ENCODE measurements at places on chromosomes 6 and 20. TPM values are rescaled to one million over a fixed set of nuclear protein-coding genes. Genes with fewer than 3 reads are reported as not detected.
A peak's percentile ranks its signal among the peaks of the same experiment; 100 is the strongest.

- no peak overlapping the region for H3K27ac ChIP-seq
- no peak overlapping the region for H3K4me3 ChIP-seq
- H3K27me3 ChIP-seq, result no peaks in the 10 kb centered on the region
- H3K36me3 ChIP-seq, result no peaks in the 10 kb centered on the region
- peaks cover 3% of the 10 kb centered on the region for H3K4me1 ChIP-seq
Observed at GRCh38 chr6:137736911-137737310, 130.1 kb upstream of the TNFAIP3 start.

PACRG gene
- total RNA-seq, result 1.8 TPM

RIPOR3 gene
- 5.0 TPM for total RNA-seq

- no peaks in the 10 kb centered on the region for H3K27me3 ChIP-seq
- H3K27ac ChIP-seq, result no peak overlapping the region
- H3K4me3 ChIP-seq, result no peak overlapping the region
- H3K36me3 ChIP-seq, result peaks cover 6% of the 10 kb centered on the region
- no peak for DNase-seq
Observed at GRCh38 chr6:31419842-31420241, 16.4 kb downstream of the MICA start.

GRCh38 chr20:20450521-20450920 is 82.6 kb downstream of the INSM1 start:
- no peak overlapping the region for H3K27ac ChIP-seq
- no peaks in the 10 kb centered on the region for H3K27me3 ChIP-seq
- no peak overlapping the region for H3K4me3 ChIP-seq
- H3K36me3 ChIP-seq, result no peaks in the 10 kb centered on the region
- H3K4me1 ChIP-seq, result peaks cover 11% of the 10 kb centered on the region
- peak; percentile 43 for DNase-seq

CST2 gene
- not detected for total RNA-seq

DNA sequence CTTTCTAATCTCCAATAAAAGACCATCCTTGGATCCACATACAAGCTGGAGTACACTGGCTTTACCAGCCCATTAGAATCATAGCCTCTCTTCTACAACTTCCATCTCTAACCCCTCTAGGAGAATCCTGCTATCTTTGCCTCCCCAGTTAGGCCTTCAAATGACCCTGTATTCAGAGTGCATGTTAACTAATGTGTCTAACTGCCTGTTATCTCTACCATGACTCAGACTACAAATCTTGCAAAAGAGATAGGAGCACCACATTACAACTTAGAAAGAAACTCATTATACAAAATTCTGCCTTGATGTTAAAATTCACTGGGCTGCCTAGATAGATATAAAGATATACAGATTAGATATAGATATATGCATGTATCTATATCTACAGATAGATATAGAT is 28.2 kb downstream of the GPR63 start:
- no peaks in the 10 kb centered on the region for H3K36me3 ChIP-seq
- no peak for DNase-seq
- H3K4me1 ChIP-seq, result no peaks in the 10 kb centered on the region
- H3K27me3 ChIP-seq, result no peaks in the 10 kb centered on the region

SMLR1 gene
- not detected for total RNA-seq

GRCh38 chr6:50819466-50819903 is 814 bp downstream of the TFAP2B start:
- peaks cover 11% of the 10 kb centered on the region for H3K4me1 ChIP-seq
- DNase-seq, result peak; percentile 26
- no peaks in the 10 kb centered on the region for H3K36me3 ChIP-seq
- H3K4me3 ChIP-seq, result peak overlapping the region; percentile 10

DNA sequence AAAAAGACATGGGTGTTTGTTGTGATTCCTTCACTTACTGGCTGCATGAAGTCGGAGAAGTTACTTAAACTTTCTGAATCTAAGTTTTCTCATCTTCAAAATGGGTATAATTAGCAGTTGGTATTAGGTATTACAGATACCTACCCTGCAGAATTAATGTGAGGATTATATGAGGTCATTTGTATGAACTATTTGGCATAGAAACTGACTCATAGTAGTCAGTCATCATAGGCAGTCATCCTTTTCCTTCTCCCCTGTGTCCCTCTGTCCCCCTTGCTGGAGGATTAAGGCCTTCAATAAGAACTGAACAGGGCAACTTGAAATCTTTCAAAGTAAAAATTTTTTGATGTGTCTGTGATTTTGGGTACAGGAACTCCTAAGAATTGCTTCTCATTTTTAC is 26.3 kb downstream of the RALGAPB start:
- H3K27me3 ChIP-seq, result no peaks in the 10 kb centered on the region
- no peak overlapping the region for H3K4me3 ChIP-seq
- H3K4me1 ChIP-seq, result no peaks in the 10 kb centered on the region
- DNase-seq, result no peak
- peaks cover 58% of the 10 kb centered on the region for H3K36me3 ChIP-seq

GRCh38 chr6:132973514-132973993 is 159.2 kb downstream of the RPS12 start:
- no peaks in the 10 kb centered on the region for H3K36me3 ChIP-seq
- H3K4me3 ChIP-seq, result no peak overlapping the region
- H3K4me1 ChIP-seq, result peaks cover 4% of the 10 kb centered on the region
- DNase-seq, result no peak

DNA sequence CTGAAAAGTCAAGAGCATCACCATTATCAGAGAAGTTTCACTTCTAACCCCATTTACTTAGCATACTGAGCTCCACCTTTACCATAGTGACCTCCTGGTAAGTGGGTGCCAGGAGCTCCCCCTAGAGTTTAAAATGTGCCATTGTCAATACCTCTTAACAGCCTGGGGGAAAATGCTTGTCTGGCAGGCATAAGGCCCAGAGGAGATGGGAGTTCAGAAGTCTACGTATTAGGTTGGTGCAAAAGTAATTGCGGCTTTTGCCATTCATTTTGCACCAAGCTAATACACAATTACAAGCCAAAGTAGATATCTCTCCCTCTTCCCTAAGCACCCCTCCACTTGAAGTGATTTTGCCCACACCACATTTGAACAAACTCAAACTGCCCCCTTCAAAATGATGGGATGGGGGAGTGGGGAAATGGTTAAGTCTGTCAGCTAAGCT is 919.0 kb downstream of the KIF16B start:
- H3K27me3 ChIP-seq, result no peaks in the 10 kb centered on the region
- DNase-seq, result peak; percentile 23
- no peak overlapping the region for H3K4me3 ChIP-seq
- H3K36me3 ChIP-seq, result no peaks in the 10 kb centered on the region
- H3K4me1 ChIP-seq, result peaks cover 5% of the 10 kb centered on the region
- no peak overlapping the region for H3K27ac ChIP-seq

GJE1 gene
- not detected for total RNA-seq

- H3K4me3 ChIP-seq, result no peak overlapping the region
- no peaks in the 10 kb centered on the region for H3K27me3 ChIP-seq
- no peak for DNase-seq
- no peaks in the 10 kb centered on the region for H3K4me1 ChIP-seq
- H3K27ac ChIP-seq, result no peak overlapping the region
Observed at GRCh38 chr6:106305740-106306139, 19.8 kb downstream of the ATG5 start.

MAS1 gene
- total RNA-seq, result 0.09 TPM

ANKRD66 gene
- 0.66 TPM for total RNA-seq

GRCh38 chr20:56244259-56244658 is 4.3 kb upstream of the MC3R start:
- no peak overlapping the region for H3K27ac ChIP-seq
- H3K4me3 ChIP-seq, result no peak overlapping the region
- H3K4me1 ChIP-seq, result no peaks in the 10 kb centered on the region
- DNase-seq, result no peak
- H3K27me3 ChIP-seq, result no peaks in the 10 kb centered on the region

DNA sequence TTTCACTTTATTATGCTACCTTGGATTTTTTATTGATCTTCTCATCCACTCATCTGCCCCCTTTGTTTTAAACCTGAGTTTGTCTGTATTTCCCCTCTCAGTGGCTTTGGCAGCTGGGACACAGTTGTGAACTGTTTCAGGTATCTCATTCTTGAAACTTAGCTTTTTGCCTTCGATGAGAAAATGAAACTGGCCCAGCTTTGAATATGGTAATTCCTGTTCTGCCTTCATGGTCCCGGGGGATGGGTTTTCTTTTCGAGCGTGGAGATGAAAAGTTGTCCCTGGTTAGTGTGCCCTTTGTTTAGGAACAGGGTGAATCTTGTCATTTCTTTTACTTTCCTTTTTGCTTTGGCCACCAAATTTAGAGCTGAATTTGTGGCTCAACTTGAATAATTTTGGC is 25.6 kb downstream of the DHX35 start:
- no peak overlapping the region for H3K4me3 ChIP-seq
- peaks cover 8% of the 10 kb centered on the region for H3K36me3 ChIP-seq
- H3K4me1 ChIP-seq, result no peaks in the 10 kb centered on the region
- H3K27ac ChIP-seq, result no peak overlapping the region
- DNase-seq, result no peak

NHLRC1 gene
- 2.5 TPM for total RNA-seq

GRCh38 chr6:33592280-33592594 is 12.2 kb upstream of the BAK1 start:
- H3K4me3 ChIP-seq, result no peak overlapping the region
- H3K27ac ChIP-seq, result no peak overlapping the region
- no peak for DNase-seq
- peaks cover 39% of the 10 kb centered on the region for H3K4me1 ChIP-seq

DNA sequence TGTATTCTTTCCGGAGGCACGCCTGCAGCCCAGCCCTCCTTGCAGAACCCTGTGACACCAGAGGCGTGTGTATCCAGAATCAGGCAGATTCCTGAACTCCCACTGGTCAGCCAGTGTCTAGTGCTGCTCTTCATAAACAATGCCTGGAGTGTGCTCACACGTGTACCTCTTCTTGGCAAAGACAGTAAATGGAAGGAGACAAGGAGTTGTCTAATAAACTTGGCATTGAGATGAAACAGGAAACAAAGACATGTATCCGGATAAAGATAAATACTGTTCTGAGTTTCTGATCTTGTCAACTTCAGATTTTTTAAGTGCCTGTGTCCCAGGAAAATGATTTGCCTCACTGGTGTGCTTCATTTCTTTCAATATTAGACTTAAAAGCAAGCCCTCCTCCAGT is 1.7 kb downstream of the RPS6KA2 start:
- H3K27ac ChIP-seq, result no peak overlapping the region
- no peak overlapping the region for H3K4me3 ChIP-seq
- no peaks in the 10 kb centered on the region for H3K36me3 ChIP-seq
- peak; percentile 35 for DNase-seq
- peaks cover 30% of the 10 kb centered on the region for H3K4me1 ChIP-seq
- peaks cover 8% of the 10 kb centered on the region for H3K27me3 ChIP-seq

SLC22A23 gene
- 1.1 TPM for total RNA-seq

DNA sequence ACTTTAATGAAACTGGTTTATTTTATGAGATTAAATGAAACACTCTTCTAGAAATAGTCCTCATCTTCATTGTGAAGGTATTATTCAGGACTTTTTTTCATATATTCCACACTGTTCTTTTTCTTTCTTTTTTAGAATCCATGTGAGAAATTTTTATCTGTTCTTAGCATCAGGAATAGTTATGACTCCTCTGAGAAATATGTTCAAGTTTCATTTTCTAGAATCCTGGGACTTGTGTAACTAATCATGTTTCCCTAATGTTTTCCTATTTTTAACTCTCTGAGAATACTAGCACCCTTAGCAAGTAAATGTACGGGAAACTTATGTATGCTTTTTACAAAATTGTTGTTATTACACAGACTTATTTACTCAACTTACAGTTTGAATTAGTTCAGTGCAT is 407.8 kb downstream of the CBLN4 start:
- no peaks in the 10 kb centered on the region for H3K4me1 ChIP-seq
- no peak for DNase-seq
- H3K36me3 ChIP-seq, result no peaks in the 10 kb centered on the region
- no peak overlapping the region for H3K27ac ChIP-seq
- no peaks in the 10 kb centered on the region for H3K27me3 ChIP-seq

- no peaks in the 10 kb centered on the region for H3K4me1 ChIP-seq
- H3K27me3 ChIP-seq, result peaks cover 8% of the 10 kb centered on the region
- no peak overlapping the region for H3K27ac ChIP-seq
- peak; percentile 39 for DNase-seq
Observed at GRCh38 chr6:159137676-159138075, 31.5 kb upstream of the FNDC1 start.

EYA4 gene
- 28.8 TPM for total RNA-seq

- H3K4me1 ChIP-seq, result no peaks in the 10 kb centered on the region
- no peak overlapping the region for H3K4me3 ChIP-seq
- no peak overlapping the region for H3K27ac ChIP-seq
- no peak for DNase-seq
- H3K27me3 ChIP-seq, result no peaks in the 10 kb centered on the region
Observed at GRCh38 chr6:118685823-118686449, 34.5 kb upstream of the CEP85L start.

DNA sequence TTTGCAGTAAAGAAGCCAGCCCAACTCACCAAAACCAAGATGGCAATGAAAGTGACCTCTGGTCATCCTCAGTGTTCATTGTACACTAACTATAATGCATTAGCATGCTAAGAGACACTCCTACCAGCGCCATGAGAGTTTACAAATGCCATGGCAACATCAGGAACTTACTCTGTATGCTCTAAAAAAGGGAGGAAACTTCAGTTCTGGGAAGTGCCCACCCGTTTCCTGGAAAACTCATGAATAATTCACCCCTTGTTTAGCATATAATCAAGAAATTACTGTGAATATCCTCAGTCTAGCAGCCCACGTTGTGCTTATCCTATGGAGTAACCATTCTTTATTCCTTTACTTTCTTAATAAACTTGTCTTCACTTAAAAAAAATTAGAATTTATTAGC is 19.4 kb upstream of the TRERF1 start:
- no peaks in the 10 kb centered on the region for H3K27me3 ChIP-seq
- H3K27ac ChIP-seq, result no peak overlapping the region
- no peak overlapping the region for H3K4me3 ChIP-seq

- H3K36me3 ChIP-seq, result no peaks in the 10 kb centered on the region
- H3K4me3 ChIP-seq, result no peak overlapping the region
- peaks cover 22% of the 10 kb centered on the region for H3K4me1 ChIP-seq
- H3K27ac ChIP-seq, result no peak overlapping the region
- H3K27me3 ChIP-seq, result no peaks in the 10 kb centered on the region
Observed at GRCh38 chr20:24697411-24697810, 228.0 kb downstream of the SYNDIG1 start.

DNA sequence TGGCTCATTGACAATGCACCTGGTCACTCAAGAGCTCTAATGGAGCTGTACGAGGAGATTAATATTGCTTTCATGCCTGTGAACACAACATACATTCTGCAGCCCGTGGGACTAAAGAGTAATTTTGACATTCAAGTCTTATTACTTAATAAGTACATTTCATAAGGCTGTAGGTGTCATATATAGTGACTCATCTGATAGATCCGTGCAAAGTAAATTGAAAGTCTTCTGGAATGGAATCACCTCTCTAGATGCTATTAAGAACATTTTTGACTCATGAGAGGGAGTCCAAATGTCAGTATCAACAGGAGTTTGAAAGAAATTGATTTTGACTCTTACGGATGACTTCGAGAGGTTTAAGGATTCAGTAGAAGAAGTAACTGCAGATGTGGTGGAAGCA is 267.9 kb downstream of the CLVS2 start:
- H3K4me3 ChIP-seq, result no peak overlapping the region
- H3K36me3 ChIP-seq, result no peaks in the 10 kb centered on the region
- DNase-seq, result no peak
- H3K27ac ChIP-seq, result no peak overlapping the region
- no peaks in the 10 kb centered on the region for H3K27me3 ChIP-seq

GRCh38 chr6:13046084-13046483 is 282.3 kb downstream of the TBC1D7 start:
- H3K27me3 ChIP-seq, result no peaks in the 10 kb centered on the region
- H3K4me3 ChIP-seq, result no peak overlapping the region
- H3K27ac ChIP-seq, result no peak overlapping the region
- H3K4me1 ChIP-seq, result no peaks in the 10 kb centered on the region
- no peaks in the 10 kb centered on the region for H3K36me3 ChIP-seq

GRCh38 chr20:45752746-45753145 is 30.6 kb downstream of the SPINT4 start:
- H3K4me3 ChIP-seq, result no peak overlapping the region
- no peaks in the 10 kb centered on the region for H3K27me3 ChIP-seq
- H3K36me3 ChIP-seq, result no peaks in the 10 kb centered on the region

GLP1R gene
- total RNA-seq, result under 0.01 TPM

LRRN4 gene
- under 0.01 TPM for total RNA-seq

All from muscle of leg (tissue), 16 donors.